T-cell (primary cell): ENCODE measurements at places on chromosomes 7 and 10. TPM values are rescaled to one million over a fixed set of nuclear protein-coding genes. Genes with fewer than 3 reads are reported as not detected.

GRCh38 chr10:133087045-133087678 is 562 bp upstream of the ADGRA1 start:
- no peak for DNase-seq
- H3K27ac ChIP-seq = no peak overlapping the region
- H3K27me3 ChIP-seq = peaks cover 67% of the 10 kb centered on the region
- H3K36me3 ChIP-seq = no peaks in the 10 kb centered on the region
- H3K4me1 ChIP-seq = no peaks in the 10 kb centered on the region

- H3K27me3 ChIP-seq = no peaks in the 10 kb centered on the region
- DNase-seq = no peak
Measured at GRCh38 chr7:96508371-96508770, 186.5 kb upstream of the SLC25A13 start.

DNA sequence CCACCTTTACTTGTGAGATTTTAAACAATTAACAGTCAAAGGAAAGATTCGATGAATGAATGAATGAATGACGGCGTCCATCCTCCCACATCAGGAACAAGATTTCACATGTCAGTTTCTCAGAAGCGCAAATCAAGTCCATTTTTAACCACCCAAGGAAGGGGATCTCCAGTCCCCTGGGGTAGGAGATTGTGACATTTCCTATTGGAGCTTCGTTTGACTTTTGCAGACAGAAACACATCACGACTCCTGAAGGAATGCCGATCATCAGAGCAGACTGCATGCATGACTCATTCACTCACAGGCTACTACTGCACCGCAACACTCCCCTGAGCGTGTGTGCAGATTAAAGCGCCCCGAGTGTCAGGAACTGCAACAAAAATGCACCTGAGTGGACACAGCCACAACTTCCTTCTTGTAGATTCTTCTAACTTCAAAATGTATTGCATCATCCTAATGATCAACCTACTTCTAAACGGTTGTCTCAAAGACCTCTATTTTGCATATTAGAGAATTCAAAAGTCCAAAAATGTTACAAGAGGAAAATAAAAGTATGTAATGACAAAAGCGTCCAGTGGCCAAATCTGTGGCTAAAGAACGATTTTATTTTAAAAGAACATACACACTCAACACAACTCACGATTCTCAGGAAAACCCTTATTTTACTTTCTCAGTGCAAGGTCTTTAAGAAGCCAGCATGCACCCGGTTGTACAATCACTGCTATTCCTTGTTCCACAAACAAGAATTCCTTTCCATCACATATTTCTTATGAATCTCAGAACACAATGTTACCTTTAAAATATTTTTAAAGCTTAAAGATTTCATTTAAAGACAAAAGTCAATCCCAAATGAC is 172.6 kb downstream of the FAM107B start:
- peak overlapping the region; percentile 55 for H3K4me3 ChIP-seq
- H3K36me3 ChIP-seq = peaks cover 14% of the 10 kb centered on the region
- H3K27ac ChIP-seq = peak overlapping the region; percentile 70
- H3K4me1 ChIP-seq = peaks cover 22% of the 10 kb centered on the region
- no peaks in the 10 kb centered on the region for H3K27me3 ChIP-seq
- peak; percentile 53 for DNase-seq

DNA sequence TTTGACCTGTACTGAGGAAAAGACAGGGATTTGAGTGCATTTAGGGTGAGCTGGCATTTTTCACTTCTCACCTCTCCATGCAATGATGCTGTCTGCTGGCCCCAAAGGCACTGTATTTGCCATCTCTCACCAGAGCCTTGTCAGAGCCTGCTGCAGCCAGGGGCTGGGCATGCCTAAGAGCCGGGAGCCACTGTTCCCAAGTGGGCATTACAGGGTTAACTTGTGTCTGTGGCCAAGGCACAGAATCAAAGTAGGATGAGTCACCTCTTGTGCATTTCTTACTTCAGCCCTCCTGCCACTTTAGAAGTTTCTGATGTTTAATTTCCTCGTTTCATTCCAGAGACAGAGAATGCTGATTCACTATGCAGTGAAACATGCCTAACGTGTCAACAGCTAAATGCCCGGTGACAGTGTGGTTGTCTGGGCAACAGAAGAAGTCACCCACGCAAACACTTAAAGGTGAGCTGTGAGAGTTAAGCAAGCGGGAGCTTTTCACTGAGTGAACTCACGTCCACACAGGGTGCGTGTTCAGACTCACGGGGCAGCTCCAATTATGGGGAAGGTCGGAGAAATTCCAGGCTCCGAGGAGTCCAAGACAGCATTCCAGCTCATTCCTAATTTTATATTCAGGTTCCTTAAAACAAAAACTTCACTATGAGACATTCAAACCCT is 57.1 kb upstream of the IGFBP3 start:
- no peak for DNase-seq
- H3K36me3 ChIP-seq = no peaks in the 10 kb centered on the region
- no peak overlapping the region for H3K27ac ChIP-seq
- no peak overlapping the region for H3K4me3 ChIP-seq
- no peaks in the 10 kb centered on the region for H3K4me1 ChIP-seq
- H3K27me3 ChIP-seq = no peaks in the 10 kb centered on the region

- no peak for DNase-seq
- H3K36me3 ChIP-seq = no peaks in the 10 kb centered on the region
- H3K27me3 ChIP-seq = no peaks in the 10 kb centered on the region
- H3K4me3 ChIP-seq = no peak overlapping the region
- H3K4me1 ChIP-seq = no peaks in the 10 kb centered on the region
Measured at GRCh38 chr7:26500749-26501352, 209.2 kb downstream of the SNX10 start.

DNA sequence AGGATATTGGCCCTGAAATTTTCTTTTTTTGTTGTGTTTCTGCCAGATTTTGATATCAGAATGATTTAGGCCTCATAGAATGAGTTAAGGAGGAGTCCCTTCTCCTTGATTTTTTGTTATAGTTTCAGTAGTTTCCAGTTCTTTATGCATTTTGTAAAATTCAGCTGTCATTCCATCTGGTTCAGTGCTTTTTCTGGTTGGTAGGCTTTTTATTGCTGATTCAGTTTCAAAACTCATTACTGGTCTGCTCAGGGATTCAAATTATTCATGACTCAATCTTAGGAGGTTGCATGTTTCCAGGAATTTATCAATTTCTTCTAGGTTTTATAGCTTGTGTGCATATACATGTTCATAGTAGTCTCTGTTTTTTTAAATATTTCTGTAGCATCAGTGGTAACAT is 10.1 kb upstream of the TMEM196 start:
- no peaks in the 10 kb centered on the region for H3K4me1 ChIP-seq
- H3K36me3 ChIP-seq = no peaks in the 10 kb centered on the region
- no peak overlapping the region for H3K27ac ChIP-seq
- no peak overlapping the region for H3K4me3 ChIP-seq

DNA sequence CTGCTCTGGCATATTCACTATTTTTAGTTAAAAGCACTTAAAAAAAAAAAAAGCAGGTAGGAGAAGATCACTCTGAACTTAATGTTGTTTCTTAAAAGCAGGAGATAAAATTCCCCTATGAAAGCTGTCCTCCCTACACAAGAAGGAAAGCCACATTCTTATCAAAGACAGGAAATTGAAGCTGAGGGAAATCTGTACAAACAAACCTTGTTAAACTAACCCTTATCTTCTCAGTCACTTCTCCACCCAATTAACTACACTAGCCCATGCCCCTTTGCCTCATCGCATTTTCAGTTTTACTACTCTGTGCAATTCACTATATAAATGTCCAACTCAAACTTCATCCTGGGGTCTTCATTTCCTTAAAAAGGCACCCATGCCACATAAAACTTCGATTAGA is 2.7 kb upstream of the CDCA7L start:
- no peaks in the 10 kb centered on the region for H3K27me3 ChIP-seq
- no peak overlapping the region for H3K27ac ChIP-seq
- peaks cover 16% of the 10 kb centered on the region for H3K4me1 ChIP-seq
- DNase-seq = no peak

GRCh38 chr7:2093843-2094220 is 138.9 kb downstream of the MAD1L1 start:
- peaks cover 3% of the 10 kb centered on the region for H3K36me3 ChIP-seq
- no peak for DNase-seq
- H3K4me3 ChIP-seq = no peak overlapping the region
- peaks cover 17% of the 10 kb centered on the region for H3K4me1 ChIP-seq
- no peak overlapping the region for H3K27ac ChIP-seq

The UCMA gene
- not detected for total RNA-seq

The OR2A7 gene
- 1.7 TPM for total RNA-seq

The EGR2 gene
- total RNA-seq = 0.90 TPM

The FOXI2 gene
- not detected for total RNA-seq

The CCDC7 gene
- total RNA-seq = 48.1 TPM

The PDK4 gene
- not detected for total RNA-seq

The WNT2 gene
- total RNA-seq = not detected
